Right atrium auricular region (tissue), 2 donors: ENCODE measurements at places on chromosomes 2 and 18.
A peak's percentile ranks its signal among the peaks of the same experiment; 100 is the strongest.

DNA sequence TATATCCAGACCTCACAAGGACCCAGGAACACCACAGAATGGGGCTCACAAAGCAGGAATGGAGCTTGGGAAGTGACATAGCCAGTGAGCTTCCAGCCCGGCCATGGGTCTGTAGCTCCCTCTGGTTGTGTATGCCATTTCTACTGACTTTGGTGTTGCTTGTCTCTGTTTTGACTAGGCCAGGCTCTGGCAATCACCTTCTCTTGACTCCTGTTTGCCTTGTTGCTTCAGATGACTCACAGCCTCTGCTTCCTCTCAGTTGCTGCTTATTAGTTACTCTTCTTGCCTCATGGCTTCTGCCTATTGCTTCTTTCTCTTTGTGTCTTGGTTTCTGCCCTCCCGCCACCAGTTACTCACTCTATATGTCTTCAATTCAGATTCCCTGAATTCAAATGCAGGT is 15.8 kb upstream of the IER3IP1 start:
- DNase-seq: no peak
- no peaks in the 10 kb centered on the region for H3K36me3 ChIP-seq
- H3K4me3 ChIP-seq: no peak overlapping the region
- H3K27ac ChIP-seq: no peak overlapping the region
- H3K27me3 ChIP-seq: no peaks in the 10 kb centered on the region
- no peaks in the 10 kb centered on the region for H3K4me1 ChIP-seq

DNA sequence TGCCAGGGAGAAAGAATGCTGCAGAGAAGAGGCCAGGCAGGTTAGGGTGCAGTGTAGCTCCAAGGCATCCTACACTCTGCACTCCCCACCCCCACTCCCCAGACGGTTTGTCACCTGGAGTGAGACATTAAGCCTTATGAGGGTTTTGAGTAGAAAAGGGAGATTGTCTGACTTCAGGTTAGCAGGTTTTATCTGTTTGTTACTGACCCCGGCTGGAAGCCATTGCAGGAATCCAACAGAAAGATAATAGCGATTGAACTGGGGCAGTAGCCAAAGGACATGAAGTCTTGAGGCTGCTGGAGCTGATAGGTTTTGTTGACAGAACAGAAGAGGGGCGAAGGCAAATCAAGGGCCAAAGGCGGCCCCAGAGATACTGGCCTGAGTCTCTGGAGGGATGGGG is 36.0 kb upstream of the OR6B3 start:
- no peak overlapping the region for H3K27ac ChIP-seq
- DNase-seq: no peak
- H3K36me3 ChIP-seq: no peaks in the 10 kb centered on the region
- H3K4me1 ChIP-seq: no peaks in the 10 kb centered on the region
- H3K4me3 ChIP-seq: no peak overlapping the region
- peaks cover 4% of the 10 kb centered on the region for H3K27me3 ChIP-seq

DNA sequence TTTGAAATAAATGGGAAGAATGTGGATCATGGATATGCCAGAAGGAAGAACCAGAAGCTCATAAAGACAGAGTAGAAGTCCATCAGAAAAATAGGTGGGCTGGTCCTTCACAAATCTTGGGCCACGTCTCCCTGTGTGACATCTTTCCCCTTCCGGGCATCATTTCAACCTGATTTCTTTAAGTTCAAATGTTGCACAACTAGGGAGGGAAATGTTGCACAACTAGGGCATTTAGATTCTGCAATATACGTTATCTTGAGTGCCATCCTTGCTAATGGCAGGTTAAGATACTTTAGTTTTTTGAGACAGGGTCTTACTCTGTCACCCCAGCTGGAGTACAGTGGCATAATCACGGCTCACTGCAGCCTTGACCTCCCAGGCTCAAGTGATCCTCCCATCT is 129.6 kb downstream of the CERS6 start:
- no peaks in the 10 kb centered on the region for H3K4me1 ChIP-seq
- H3K4me3 ChIP-seq: no peak overlapping the region
- no peak for DNase-seq
- no peaks in the 10 kb centered on the region for H3K27me3 ChIP-seq
- H3K27ac ChIP-seq: no peak overlapping the region

DNA sequence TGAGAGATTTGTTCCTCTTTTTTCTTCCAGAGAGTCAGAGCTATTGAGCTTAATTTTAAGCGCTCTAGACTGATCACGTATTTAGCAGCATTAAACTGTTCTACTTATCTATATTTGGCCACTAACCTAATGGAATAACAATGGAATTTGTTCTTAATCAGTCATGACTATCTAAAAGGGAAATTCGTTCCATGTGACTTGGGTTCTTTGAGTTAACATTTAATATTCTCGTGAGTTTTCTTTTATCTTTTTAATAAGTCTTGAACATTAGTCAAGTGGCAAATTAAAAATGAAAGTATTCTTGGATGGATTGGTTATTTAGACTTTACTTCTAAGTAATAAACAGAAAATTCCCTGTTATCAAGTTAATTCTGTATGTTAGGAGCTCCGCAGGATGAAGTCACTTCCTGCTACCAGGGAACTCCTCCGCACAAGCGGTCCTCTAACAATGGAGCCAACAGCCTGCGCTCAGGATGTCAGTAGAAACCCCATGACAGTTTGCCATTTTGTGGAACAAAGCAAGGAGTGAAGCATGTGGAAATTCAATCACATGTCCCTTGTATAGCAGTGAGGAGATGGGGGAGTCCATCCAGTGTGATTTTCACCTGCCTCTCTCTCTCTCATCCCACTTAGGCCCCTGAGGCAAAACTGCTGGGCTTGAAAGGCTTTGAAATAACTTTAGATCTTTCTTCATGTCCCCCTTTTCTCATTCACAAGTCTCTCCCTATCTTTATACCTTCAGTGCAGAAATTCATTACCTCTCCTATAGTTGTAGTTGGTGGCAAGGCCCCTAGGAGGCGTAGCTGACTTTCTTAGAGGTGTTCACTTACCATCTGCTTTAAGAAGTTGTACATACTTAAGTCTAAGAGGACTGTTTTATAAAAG is 138.1 kb downstream of the WDR7 start:
- DNase-seq: peak; percentile 58
- no peaks in the 10 kb centered on the region for H3K4me1 ChIP-seq
- H3K27ac ChIP-seq: peak overlapping the region; percentile 50
- H3K36me3 ChIP-seq: no peaks in the 10 kb centered on the region
- H3K27me3 ChIP-seq: no peaks in the 10 kb centered on the region
- H3K4me3 ChIP-seq: no peak overlapping the region

DNA sequence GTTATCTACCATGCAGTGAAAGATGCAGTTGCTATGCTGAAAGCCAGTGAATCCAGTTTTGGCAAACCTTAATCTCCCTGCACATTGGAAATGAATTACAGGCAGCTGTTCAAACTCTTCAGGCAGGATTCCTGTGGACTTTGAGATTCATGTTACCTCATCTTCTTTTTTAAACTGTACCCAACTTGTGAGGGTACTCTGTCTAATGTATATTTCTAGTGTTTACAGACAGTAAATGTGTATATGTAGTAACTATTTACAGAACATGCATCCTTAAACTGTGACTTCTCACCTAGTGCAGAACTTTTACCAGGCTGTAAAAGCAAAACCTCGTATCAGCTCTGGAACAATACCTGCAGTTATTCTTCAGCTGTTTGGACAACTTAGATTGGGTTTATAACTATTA is 50.9 kb downstream of the KDM3A start:
- peaks cover 79% of the 10 kb centered on the region for H3K36me3 ChIP-seq
- H3K4me1 ChIP-seq: peaks cover 16% of the 10 kb centered on the region
- peak overlapping the region; percentile 58 for H3K27ac ChIP-seq
- H3K27me3 ChIP-seq: no peaks in the 10 kb centered on the region
- DNase-seq: no peak

DNA sequence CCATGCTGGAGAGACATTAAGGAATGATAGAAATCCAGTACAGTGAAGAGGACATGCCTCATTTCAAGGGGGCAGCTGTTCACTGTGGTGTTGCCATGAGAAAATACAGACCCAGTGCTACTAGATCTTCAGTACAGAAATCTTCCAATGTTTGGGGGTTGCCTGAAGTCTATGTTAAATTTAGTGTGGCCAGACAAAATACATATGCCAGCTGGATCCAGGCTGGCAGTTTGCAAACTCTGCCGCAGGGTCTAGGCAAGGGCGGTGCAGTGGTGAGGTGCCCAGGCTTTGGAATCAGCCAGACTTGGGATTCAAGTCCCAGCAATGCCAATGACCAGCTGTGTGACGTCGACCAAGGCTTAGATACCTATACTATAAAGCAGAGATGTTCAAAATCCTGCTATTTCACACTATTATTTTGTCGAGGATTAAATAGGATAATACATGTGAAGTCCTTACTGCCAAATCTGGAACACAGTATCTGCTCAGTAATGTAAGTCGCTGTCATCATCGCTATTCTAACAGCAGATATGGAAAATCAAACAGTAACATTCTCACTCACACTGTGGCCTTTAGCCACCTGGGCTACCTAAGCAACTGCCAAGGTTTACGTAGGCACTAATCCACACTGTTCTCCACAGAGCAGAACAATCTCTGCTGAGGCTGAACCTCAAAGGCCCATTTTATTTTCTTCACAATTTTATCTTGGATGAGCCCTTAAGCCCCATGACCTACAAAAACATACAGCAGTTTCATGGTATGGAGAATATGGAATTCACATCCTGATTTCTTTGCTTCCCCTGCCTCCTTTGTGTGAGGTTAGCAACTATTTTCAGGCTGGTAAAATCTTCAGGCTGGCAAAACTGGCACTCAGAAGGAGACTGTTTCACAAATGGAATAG is 5.9 kb upstream of the TMSB10 start:
- no peak overlapping the region for H3K27ac ChIP-seq
- H3K4me1 ChIP-seq: no peaks in the 10 kb centered on the region
- no peaks in the 10 kb centered on the region for H3K36me3 ChIP-seq
- H3K27me3 ChIP-seq: no peaks in the 10 kb centered on the region
- peak; percentile 50 for DNase-seq

GRCh38 chr2:169579044-169579443 is 5.1 kb upstream of the PPIG start:
- H3K27ac ChIP-seq: no peak overlapping the region
- H3K27me3 ChIP-seq: no peaks in the 10 kb centered on the region
- DNase-seq: no peak
- H3K36me3 ChIP-seq: no peaks in the 10 kb centered on the region

- H3K4me3 ChIP-seq: no peak overlapping the region
- H3K27me3 ChIP-seq: no peaks in the 10 kb centered on the region
- no peaks in the 10 kb centered on the region for H3K36me3 ChIP-seq
- no peak for DNase-seq
- H3K27ac ChIP-seq: no peak overlapping the region
- no peaks in the 10 kb centered on the region for H3K4me1 ChIP-seq
Measured at GRCh38 chr2:17894005-17894404, 15.5 kb downstream of the KCNS3 start.

DNA sequence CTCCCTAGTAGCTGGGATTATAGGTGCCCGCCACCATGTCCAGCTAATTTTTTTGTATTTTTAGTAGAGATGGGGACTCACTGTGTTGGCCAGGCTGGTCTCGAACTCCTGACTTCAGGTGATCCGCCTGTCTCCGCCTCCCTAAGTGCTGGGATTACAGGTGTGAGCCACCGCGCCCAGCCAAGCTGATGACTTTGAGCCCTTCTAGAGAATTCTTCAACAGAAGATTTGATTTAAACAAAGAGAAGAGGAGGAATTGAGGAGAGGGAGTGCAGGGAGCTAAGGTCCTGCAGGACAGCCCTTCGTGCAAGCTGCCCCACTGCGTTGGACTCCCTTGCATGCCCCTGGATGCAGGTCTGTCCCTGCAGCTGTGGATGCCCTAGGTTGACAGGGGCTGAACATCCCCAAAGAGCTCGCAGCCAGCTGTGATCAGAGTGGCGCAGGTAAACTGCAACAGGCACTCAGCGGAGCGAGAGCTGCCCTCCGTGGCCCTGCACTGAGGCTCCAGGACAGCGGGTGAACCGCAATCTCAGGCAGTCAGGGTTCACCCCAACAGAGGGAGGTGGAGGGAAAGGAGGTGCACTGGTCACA is 13.7 kb downstream of the ADRA2B start:
- no peak overlapping the region for H3K4me3 ChIP-seq
- H3K36me3 ChIP-seq: no peaks in the 10 kb centered on the region
- H3K27me3 ChIP-seq: no peaks in the 10 kb centered on the region
- peaks cover 51% of the 10 kb centered on the region for H3K4me1 ChIP-seq

GRCh38 chr2:85772019-85772745 is 18.4 kb downstream of the ATOH8 start:
- H3K36me3 ChIP-seq: peaks cover 15% of the 10 kb centered on the region
- DNase-seq: peak; percentile 99
- peak overlapping the region; percentile 96 for H3K27ac ChIP-seq
- peak overlapping the region; percentile 26 for H3K4me3 ChIP-seq

DNA sequence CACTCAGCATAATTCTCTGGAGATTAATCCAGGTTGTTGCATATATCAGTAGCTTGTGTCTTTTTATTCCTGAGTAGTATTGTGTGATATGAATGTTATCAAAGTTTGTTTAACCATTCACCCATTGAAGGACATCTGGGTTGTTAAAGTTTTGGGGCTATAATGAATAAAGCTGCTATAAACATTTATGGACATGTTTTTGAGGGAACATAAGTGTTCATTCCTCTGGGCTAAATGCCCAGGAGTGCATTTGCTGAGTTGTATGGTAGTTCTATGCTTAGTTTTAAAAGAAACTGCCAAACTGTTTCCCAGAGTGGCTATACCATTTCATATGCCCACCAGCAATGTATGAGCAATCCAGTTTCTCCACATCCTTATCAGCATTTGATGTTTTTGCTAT is 21.8 kb upstream of the KCNJ13 start:
- DNase-seq: no peak
- H3K36me3 ChIP-seq: peaks cover 63% of the 10 kb centered on the region
- H3K4me1 ChIP-seq: no peaks in the 10 kb centered on the region
- no peaks in the 10 kb centered on the region for H3K27me3 ChIP-seq
- no peak overlapping the region for H3K4me3 ChIP-seq

DNA sequence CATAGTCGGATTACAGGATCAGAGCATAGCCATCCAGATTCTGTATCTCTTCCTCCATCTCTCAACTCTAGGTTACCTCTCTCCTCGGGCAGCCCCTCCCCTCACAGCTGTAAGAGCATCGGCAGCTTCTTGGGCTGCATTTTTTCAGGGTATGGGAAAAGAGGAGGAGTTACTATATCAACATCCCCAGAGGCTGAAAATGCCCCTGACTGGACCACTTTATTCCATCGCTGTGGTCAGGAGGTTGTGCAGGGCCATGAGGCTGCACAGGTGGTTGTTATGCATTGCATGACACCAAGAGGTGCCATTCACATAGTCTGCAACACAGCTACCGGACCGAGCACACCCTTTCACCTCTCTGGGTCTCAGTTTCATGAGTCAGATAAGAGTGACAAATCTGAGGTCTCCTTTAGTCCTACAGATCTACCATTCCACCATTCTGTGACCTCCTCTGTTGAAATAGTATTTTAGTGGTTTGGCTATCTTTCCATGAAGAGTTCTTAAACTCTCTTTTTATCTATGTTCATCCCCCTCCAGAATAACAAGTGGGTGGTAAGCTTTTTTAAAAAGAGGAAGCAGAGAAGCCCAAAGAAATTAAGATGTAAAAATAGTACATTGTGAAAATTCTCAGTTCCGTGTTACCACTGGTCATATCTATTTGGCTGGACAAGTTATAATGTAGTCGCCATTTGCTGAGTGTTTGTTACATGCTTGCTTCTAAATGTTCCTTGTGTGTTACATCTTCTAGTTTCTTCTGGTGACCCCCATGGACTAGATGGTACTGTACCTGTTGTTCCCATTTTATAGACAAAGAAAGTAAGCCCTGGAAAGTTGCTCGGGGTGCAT is 56.6 kb upstream of the SLC1A4 start:
- no peaks in the 10 kb centered on the region for H3K36me3 ChIP-seq
- H3K27me3 ChIP-seq: no peaks in the 10 kb centered on the region
- H3K4me3 ChIP-seq: no peak overlapping the region
- H3K4me1 ChIP-seq: no peaks in the 10 kb centered on the region
- DNase-seq: no peak

GRCh38 chr2:96951125-96951654 is 35.2 kb downstream of the FAM178B start:
- no peak overlapping the region for H3K4me3 ChIP-seq
- H3K27ac ChIP-seq: no peak overlapping the region
- H3K4me1 ChIP-seq: peaks cover 46% of the 10 kb centered on the region
- H3K36me3 ChIP-seq: no peaks in the 10 kb centered on the region
- H3K27me3 ChIP-seq: no peaks in the 10 kb centered on the region
